ENCODE measurements at places on chromosomes 7 and 10. TPM values are rescaled to one million over a fixed set of nuclear protein-coding genes. Genes with fewer than 3 reads are reported as not detected.

DNA sequence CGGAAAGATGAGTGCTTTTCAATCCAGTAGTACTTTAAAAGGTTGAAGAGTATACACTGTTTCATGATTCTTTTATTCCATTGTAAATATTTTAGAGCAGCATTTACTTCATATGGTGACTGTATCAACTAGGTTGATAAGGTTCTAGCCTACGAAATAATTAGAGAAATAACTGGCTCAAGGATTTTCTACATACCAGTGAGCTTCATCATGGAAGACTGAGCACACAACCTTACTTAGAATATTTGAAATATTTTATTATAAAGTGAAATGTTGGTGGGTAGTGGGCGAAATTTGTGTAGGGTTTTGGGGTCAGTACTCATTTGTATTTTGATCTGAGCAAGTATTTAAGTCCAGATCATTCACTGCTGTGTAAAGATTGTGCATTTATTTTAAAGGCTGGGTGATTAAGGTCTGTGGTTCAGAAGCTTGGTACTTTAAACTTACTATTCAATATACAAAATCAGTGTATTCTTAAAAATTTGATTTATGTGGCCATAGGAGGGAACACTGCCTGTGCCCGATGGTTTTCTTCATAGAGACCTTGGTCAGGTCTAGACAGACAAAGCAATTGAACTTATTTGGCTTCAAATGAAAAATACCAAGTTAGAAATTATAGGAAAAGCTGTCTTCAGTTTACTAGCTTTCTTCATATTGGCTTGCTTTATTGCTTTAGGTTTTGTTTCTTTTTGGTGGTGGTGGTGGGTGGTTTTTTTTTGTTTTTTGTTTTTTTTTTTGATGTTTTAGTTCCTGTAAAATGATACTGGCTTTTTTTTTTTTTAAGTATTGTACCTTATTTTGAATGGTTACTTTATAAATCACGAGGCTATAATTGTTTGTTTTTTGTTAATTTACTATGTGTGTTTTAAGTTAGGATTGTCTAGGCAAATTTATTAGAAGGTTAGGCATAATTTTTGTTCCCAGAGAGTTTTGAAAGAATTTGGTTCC, 3.0 kb downstream of the KMT2E start:
- H3K4me3 ChIP-seq = peak overlapping the region; percentile 67
- peak overlapping the region; percentile 99 for H3K27ac ChIP-seq
- no peak for DNase-seq
- H3K4me1 ChIP-seq = peaks cover 47% of the 10 kb centered on the region

DNA sequence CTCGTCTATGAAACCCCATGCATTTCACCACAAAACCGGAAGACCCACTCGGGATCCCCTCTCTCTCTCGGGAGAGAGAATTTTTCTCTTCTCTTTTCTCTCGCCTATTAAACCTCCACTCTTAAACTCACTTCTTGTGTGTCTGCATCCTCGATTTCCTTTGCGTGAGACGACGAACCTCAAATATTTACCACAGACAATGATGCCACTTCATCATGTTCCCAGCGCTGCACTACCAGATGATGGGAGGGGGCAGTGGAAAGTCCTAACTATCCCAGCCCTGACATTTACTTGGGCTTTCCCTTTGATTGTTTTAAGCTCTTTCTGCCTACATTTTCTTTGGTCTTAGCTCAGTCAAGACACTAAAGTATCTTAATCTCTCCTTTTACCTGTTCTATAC, 906.7 kb downstream of the GRID1 start:
- H3K36me3 ChIP-seq = no peaks in the 10 kb centered on the region
- no peak overlapping the region for H3K27ac ChIP-seq
- no peak overlapping the region for H3K4me3 ChIP-seq
- no peaks in the 10 kb centered on the region for H3K27me3 ChIP-seq

DNA sequence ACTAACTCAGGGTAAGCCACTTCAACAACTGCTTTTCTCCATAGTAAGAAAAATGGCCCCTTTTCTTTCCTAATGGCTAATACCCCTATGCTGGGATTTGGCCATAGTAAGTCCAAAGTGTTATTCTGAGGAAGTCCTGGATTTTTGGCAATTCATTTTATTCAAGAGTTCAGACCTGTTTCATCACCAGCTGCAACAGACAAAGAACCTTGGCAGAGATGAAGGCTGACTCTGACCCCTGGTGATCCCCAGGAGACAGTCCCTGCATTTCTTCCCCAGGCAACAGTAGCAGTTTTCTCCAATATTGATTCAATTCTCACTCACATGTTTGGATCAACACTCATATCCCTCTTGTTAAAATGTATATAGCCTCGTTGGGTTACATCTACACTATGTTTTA, 145.2 kb downstream of the RNF133 start:
- H3K27me3 ChIP-seq = no peaks in the 10 kb centered on the region
- H3K36me3 ChIP-seq = no peaks in the 10 kb centered on the region
- DNase-seq = no peak
- H3K4me1 ChIP-seq = peaks cover 9% of the 10 kb centered on the region
- H3K27ac ChIP-seq = no peak overlapping the region

- H3K4me1 ChIP-seq = no peaks in the 10 kb centered on the region
- H3K36me3 ChIP-seq = no peaks in the 10 kb centered on the region
- H3K27ac ChIP-seq = no peak overlapping the region
Measured at GRCh38 chr10:15245530-15245929, 77.0 kb upstream of the NMT2 start.

DNA sequence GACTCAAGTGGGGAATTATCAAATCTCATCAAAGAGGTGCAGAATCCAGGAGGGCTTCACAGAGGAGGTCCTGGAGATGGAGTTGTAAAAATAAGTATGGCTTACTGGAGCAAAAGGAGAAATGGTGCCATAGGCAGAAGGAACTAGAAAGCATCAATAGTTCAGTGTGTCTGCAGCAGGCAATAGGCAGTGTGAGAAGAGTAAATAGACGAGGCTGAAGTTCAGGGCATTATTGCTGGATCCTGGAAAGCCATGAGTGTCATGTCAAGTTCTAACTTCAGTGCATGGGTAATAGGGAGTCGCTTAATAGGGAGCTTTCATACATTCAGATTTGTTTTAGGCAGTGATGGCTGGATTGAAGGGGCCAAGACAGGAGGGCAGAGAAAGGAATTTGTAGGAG, 39.3 kb downstream of the CYP26A1 start:
- DNase-seq = no peak
- no peaks in the 10 kb centered on the region for H3K4me1 ChIP-seq
- H3K4me3 ChIP-seq = no peak overlapping the region
- H3K27me3 ChIP-seq = no peaks in the 10 kb centered on the region

DNA sequence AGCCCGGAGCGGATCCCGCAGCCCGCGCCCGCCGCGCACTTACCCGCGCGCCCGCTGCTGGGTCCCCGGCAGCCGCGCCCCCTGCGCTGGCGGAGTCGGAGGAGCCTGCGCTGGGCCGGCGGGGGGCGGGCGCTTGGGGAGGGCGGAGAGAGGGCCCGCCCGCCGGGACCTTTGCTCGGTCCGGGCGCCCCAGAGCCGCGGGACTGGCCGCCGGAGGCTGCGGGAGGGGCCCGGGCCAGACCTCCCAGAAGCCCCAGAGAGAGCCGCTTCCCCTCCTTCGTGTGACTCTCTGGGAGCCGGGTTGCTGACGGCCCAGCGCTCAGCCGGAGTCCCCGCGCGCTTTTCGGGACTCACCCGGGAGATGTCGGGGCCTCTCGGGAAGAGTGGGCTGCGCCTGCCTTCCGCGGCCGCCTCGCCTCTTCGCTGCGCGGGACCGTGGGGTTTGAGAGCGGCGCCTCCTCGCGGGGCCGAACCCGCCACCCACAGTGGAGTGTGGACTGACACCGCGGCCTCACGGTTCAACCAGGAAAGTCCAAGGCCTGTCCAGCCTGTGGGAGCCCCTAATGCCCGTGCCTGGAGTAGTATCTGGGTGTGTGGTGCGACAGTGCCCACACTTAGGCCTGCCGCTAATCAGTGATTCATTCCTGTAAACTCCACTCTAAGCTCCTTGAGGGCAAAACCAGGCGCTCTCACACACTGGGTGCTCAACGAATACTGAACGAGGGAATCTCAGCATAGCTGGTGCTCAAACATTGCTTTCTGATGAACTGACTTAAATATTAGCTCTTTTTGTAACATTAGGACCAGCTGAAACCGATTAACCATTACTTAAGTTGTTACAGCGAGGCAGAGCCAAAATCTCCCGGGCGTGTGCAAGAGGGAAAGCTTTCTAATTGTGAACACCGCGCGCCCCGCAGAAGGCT, at the start of gene GSDME:
Gene GSDME (minus strand): TSS at position 112 of the 923 bp plus-strand sequence. CDS start 7,690 bp downstream, outside the sequence.
- H3K4me1 ChIP-seq = peaks cover 8% of the 10 kb centered on the region
- H3K27ac ChIP-seq = peak within 1 kb of the TSS; percentile 43
- H3K4me3 ChIP-seq = peak within 1 kb of the TSS; percentile 83
- peak; percentile 94 for DNase-seq

DNA sequence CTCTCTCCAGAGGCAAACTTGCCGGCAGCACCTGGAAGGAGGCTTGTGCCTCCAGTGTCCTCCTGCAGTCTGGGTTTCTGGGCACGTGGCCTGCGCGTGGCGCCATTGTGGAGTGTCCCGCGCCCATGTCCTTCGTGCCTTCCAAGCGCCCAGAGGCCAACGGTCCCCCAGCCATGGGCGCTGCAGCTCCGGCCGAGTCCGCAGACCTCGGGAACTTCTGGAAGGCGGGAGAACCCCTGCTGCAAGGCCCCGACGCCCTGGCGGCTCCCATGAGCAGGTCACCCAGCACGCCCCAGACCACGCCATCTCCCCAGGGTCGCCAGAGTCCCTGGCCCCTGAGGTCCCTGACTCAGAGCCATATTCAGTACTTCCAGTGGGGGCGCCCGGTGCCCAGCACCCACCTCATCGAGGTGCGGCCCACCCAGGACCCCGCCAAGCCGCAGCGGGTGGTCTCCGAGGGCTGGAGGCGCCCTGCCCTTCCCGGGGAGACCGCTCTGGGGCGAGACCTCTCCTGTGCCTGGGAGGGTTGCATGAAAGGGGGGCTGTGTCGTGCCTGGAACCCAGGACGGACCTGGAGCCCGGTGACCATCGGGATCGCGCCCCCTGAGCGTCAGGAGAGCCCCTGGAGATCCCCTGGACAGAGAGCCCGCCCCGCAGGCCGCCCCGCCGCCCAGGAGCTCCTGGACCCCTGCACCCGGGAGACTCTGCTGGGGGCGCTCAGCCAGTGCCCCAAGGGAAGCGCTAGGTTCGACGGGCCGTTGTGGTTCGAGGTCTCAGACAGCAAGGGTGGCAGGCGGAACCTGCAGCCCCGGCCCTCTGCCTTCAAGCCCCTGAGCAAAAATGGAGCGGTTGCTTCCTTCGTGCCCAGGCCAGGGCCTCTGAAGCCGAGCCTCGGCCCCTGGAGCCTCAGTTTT, at the start of gene POM121L12:
Gene POM121L12 (plus strand): TSS at position 135 of the 914 bp plus-strand sequence. CDS start 39 bp downstream, at position 174.
- H3K27me3 ChIP-seq = no peaks in the 10 kb centered on the region

GRCh38 chr10:125164421-125164820, 4.1 kb upstream of the CTBP2 start:
- H3K36me3 ChIP-seq = no peaks in the 10 kb centered on the region
- DNase-seq = no peak
- no peak overlapping the region for H3K4me3 ChIP-seq
- peaks cover 21% of the 10 kb centered on the region for H3K4me1 ChIP-seq

DNA sequence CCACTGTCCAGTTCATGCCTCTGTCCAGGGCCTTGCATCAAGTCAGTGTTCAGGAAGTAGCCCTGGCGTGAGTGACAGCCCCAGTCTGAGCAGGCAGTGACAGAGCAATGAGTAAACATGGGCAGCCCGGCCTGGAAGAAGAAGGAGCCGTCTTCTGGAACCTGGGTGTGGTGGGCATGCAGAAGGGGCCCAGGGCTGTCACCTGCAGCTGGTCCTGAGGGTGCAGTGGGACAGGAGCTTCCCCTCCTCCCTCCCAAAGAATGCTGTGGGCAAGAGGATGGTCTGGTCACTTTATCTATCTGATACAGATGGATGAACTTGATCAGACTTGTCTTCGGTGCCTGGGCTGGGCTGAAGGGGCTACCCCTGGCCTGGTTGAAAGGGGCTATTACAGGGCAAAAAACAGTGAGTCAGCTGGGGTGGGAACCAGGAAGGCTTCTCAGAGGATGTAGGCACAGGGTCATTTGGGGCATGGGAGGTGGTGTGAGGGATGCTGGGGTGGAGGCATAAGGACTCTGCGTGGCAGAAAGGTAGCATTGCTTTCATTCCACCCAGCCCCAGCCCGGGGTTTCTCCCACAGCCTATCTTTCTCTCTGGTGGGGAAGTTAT, 42.7 kb upstream of the PPIF start:
- H3K4me1 ChIP-seq = no peaks in the 10 kb centered on the region
- no peak for DNase-seq
- no peak overlapping the region for H3K27ac ChIP-seq
- no peak overlapping the region for H3K4me3 ChIP-seq

DNA sequence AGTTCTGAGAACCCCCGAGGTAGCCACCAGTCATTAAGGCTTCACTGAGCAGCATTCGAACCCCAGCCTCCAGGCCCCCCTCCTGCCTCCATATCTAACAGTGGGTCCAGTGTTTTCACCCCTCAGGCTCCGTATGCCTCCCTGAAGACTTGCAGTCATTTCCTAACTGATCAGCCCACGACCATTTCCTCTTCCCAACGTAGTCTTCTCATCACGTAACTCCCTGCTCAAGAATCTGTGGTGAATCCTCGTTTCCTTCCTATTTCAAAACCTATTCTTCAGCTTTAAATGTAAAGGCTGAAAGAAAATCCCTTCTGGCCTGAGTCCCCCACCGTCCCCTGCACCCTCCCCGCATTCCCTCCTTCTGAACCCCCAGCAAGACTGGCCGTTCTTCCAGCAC, 21.1 kb downstream of the FRMD4A start:
- H3K36me3 ChIP-seq = no peaks in the 10 kb centered on the region
- no peaks in the 10 kb centered on the region for H3K4me1 ChIP-seq
- H3K27me3 ChIP-seq = no peaks in the 10 kb centered on the region

DNA sequence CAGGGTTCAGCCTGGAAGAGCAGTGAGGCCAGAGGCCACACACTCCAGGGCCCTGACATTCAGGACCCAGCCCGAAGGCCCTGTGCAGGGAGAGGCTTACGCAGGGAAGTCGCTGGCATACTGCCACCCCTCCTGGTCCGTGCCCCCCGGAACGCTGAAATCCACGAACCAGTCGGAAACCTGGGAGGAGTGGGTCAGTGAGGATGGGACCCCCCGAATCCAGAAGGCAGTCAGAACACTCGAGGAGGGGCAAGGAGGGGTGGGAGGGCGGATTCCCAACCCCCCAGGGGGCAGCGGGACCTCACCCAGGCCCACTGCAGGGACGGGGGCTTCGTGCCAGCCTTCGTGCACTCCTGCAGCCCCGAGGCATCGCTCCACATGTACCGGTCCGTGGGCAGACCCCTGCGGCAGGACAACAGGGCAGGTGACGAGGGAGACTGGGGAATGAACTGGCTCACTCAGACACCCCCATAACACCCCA, 13.5 kb downstream of the BHLHA15 start:
- H3K4me1 ChIP-seq = no peaks in the 10 kb centered on the region
- no peak overlapping the region for H3K27ac ChIP-seq
- peaks cover 39% of the 10 kb centered on the region for H3K36me3 ChIP-seq
- no peak for DNase-seq

- peaks cover 51% of the 10 kb centered on the region for H3K4me1 ChIP-seq
- no peaks in the 10 kb centered on the region for H3K27me3 ChIP-seq
- H3K36me3 ChIP-seq = no peaks in the 10 kb centered on the region
- peak overlapping the region; percentile 98 for H3K4me3 ChIP-seq
Measured at GRCh38 chr10:80453056-80453841, 861 bp upstream of the TSPAN14 start.

ACHE gene
- 1.8 TPM for total RNA-seq

OPN4 gene
- not detected for total RNA-seq

ANKRD26 gene
- 5.1 TPM for total RNA-seq

CUBN gene
- total RNA-seq = 2.0 TPM

SLC35B4 gene
- 14.7 TPM for total RNA-seq

RSPH10B2 gene
- 2.9 TPM for total RNA-seq

TSPAN33 gene
- 2.1 TPM for total RNA-seq

Data from upper lobe of left lung (tissue), 6 donors.